Suprapubic skin (tissue), 4 donors: ENCODE measurements at places on chromosomes 3 and 15. TPM values are rescaled to one million over a fixed set of nuclear protein-coding genes. Genes with fewer than 3 reads are reported as not detected.

GRCh38 chr3:103112273-103112672 is 677.5 kb downstream of the ZPLD1 start:
- DNase-seq, result no peak

- DNase-seq, result no peak
Observed at GRCh38 chr15:63473749-63473998, 30.7 kb upstream of the USP3 start.

- no peak for DNase-seq
Observed at GRCh38 chr3:114308830-114309229, 15.0 kb downstream of the TIGIT start.

Gene BTLA
- total RNA-seq, result 2.9 TPM

Gene ACP3
- 65.7 TPM for total RNA-seq

Gene CASR
- total RNA-seq, result not detected

Gene NOP10
- 88.9 TPM for total RNA-seq

Gene ZPLD1
- total RNA-seq, result 0.38 TPM

Gene HRH1
- 10.9 TPM for total RNA-seq

Gene ONECUT1
- total RNA-seq, result 0.29 TPM
